ENCODE measurements at places on chromosomes 3 and 15. TPM values are rescaled to one million over a fixed set of nuclear protein-coding genes. Genes with fewer than 3 reads are reported as not detected.

GRCh38 chr3:8822141-8822540 lies 52.7 kb upstream of the OXTR start:
- no peak for DNase-seq

- no peak for DNase-seq
These were observed 20.4 kb downstream of the UACA start for GRCh38 chr15:70742928-70743327.

GRCh38 chr3:43062040-43062563 lies 43.8 kb downstream of the POMGNT2 start:
- no peak for DNase-seq

GRCh38 chr15:90987561-90988141 lies 6.7 kb downstream of the PRC1 start:
- no peak for DNase-seq

DNA sequence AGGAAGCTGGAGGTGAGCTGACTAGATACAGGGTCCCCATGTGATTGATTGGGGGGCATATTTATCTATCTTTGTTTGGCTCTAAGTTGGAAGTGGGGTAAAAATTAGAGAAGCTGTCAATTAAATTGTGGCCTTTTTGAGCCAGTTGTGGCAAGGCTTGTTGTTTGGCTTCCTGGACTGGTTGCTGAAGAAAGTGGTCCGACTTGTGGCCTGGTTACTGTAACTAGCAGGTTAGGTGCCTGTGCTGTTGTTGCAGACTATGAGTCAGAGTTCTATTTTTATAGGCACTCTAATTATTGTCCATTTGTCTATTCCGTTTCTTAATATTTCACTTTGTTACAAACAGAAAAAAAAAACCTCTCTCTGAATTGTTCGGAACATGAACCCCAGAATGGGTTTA lies 129.1 kb upstream of the CNTN6 start:
- DNase-seq, result no peak

GRCh38 chr3:66400411-66401156 lies 100.2 kb downstream of the LRIG1 start:
- no peak for DNase-seq

DNA sequence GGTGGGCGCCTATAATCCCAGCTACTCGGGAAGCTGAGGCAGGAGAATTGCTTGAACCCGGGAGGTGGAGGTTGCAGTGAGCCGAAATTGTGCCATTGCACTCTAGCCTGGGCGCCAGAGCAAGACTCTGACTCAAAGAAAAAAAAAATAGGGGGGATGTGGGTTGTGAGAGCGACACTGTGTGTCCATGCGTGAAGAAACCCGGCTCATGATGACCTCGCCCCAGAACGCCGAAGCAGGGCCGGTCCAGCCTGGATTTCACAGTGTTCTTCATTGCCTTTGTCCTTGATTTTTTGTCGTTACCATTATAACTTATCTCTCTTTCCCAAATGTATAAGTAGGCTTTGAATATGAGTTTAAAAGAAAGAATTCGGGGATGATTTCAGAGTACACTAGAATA lies 128.7 kb downstream of the PGPEP1L start:
- no peak for DNase-seq

DNA sequence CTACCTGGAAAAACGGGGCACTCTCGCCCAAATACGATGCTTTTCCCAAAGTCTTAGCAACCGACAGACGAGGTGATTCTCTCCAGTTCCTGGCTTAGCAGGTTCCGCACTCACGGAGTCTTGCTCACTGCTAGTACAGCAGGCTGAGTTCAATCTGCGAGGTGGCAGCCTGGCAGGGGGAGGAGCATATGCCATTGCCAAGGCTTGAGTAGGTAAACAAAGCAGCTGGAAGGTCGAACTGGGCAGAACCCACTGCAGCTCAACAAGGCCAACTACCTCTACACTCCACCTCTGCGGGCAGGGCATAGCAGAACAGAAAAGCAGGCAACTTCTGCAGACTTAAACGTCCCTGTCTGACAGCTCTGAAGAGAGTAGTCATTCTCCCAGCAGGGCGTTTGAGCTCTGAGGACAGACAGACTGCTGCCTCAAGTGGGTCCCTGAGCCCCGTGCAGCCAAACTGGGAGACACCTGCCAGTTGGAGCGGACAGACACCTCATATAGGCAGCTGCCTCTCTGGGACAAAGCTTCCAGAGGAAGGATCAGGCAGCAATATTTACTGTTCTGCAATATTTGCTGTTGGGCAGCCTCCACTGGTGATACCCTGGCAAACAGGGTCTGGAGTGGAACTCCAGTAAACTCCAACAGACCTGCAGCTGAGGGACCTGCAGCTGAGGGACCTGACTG lies 73.4 kb upstream of the CADM2 start:
- DNase-seq, result no peak

Gene ALPK3
- total RNA-seq, result 1.6 TPM

Gene DCUN1D1
- 94.1 TPM for total RNA-seq

Gene POU1F1
- total RNA-seq, result not detected

Gene SNX22
- 14.5 TPM for total RNA-seq
